Skeletal muscle cell (primary cell): ENCODE measurements at places on chromosomes 3 and 15.

DNA sequence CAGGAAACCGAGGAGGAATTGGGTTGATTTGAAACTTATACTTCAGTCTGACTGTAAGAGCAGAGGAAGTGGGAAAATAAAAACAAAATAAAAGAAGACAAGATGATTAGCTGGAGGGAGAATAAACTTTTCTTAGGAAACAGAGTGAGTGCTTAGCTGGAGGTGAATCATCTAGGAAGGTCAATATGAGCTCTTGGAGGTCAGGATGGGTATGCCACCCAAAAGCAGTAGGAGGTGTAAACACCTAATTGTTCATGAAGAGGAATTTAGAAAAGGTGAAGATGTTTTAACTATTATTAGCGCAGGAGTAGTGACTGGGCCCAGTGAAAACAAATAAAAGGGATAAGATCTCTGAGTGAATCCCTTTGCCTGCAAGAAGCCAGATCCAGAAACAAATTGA, 39.9 kb upstream of the ARL14 start:
- DNase-seq: no peak

- DNase-seq: peak; percentile 90
Measured at GRCh38 chr15:39580485-39581241, at the start of gene THBS1. THBS1 (plus strand) TSS chr15:39581079; CDS start chr15:39581858, 779 bp downstream.

GRCh38 chr3:13484851-13485590, 4.9 kb downstream of the HDAC11 start:
- no peak for DNase-seq

- peak; percentile 8 for DNase-seq
Measured at GRCh38 chr15:23035964-23036566, 3.3 kb downstream of the TUBGCP5 start.

- no peak for DNase-seq
Measured at GRCh38 chr3:187943677-187944389, 198.6 kb upstream of the BCL6 start.

- DNase-seq: no peak
Measured at GRCh38 chr15:100703671-100704070, 101.3 kb downstream of the ASB7 start.

DNA sequence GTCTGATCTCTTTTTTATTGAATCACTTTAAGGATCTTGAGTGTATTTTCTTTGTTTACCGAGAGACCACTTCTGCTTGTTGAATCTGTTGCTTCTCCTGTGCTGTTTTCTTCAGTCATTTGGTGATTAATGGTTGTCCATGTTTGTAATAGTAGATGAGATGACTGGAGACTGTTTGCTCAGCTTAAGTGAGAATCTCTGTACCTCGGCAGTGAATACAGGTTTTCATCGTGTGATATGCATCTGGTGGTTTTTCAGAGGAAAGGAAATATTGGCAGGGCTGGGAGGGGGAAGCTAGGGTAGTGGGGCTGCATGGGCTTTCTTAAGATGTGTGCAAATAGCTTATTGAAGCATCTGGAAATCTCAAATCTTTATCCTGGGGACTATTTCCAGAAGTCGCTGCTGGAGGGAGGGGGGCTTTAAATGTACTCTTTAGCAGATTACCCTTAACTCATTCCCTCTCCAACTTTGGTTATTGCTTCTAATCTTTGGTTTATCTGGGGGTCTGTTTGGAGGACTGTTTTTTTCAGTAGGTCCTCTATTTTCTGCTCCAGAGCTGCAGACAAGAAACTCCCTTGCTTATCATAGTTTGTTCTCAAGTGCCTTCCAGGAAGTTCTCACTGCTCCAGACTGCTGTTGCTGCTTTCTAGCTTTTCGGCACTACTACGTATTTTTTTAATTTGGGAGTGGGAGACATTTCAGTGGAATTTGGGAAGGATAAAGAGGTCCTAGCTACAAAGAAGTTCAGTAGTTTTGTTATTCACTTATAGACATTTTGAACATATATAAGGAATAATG, 19.4 kb downstream of the CMTM8 start:
- DNase-seq: no peak

DNA sequence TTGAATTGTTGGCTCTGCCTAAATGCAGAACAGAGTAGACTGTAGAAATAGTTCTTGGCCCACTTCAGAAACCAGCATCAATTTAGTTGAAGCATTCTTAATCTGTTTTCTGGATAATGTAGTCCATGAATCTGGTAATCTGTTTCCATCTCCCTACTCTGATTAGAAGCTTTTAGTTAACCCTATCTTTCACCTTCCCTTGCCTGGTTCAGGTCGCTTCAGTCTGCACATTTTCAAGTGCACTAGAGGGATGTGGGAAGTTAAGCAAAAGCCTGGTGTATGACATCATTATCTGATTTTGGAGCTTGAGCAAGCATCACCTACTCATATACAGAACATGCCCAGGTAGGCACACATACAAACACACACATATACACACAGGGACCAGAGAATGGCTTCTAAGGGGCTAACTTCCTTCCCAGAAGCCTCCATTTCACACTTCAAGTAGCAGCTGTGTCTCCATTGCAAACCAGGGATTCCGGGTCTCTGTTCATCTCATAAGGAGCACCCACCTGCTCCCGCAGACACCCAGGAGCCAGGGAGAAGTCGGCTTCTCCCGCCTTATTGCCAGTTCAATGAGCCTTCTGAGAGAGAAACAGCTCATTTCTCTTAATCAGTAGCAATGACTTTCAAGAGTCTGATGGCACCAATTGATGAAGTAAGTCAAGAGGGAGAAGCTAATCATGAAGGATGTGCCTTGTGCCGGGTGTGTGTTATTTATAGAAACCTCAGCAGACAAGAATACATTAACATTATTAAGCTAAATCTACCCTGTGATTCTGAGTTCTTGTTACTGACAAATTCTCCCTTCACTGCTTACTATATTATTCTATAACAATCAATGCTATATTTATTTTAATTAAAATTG, 347.9 kb upstream of the STAC start:
- DNase-seq: no peak

- no peak for DNase-seq
Measured at GRCh38 chr15:78933823-78934654, 10.8 kb downstream of the CTSH start.

GRCh38 chr3:45758871-45759270, 37.5 kb downstream of the SLC6A20 start:
- no peak for DNase-seq

DNA sequence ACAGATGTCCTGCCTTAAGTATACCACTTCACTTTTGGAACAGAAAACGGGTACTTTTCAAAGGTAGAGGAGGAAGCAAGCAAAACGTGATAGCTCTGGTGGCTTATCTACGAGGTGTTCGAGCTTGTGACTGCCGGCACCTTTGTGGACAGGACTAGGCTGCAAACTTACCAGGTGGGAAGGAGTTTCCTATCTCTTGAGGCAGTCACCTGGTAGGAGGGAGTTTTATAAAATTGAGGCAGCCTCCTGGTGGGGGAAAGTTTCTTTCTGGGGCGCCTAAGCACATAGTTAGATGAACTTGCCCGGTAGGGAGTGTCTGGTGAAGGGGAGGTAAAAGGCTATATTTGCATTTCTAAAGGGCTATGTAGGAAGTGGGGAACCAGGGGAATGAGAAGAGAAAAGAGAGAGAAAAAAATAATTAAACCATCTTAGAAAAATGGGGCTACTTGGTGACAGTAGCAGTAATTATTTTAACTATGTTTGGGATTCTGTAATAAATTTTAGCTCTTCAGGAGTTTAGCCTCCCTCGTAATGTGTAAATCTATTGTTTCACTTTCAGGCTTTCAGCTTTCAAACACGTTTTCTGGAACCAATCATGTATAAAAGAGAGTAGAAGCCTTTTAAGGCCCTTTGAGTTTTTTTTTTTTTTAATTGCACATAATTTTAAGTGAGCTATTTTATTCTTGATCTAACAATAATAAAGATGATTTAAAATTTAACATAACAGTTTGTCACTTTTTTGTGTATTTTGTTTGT, 131.0 kb downstream of the IL5RA start:
- no peak for DNase-seq

GRCh38 chr3:110623571-110623970, 448.0 kb upstream of the NECTIN3 start:
- DNase-seq: no peak

DNA sequence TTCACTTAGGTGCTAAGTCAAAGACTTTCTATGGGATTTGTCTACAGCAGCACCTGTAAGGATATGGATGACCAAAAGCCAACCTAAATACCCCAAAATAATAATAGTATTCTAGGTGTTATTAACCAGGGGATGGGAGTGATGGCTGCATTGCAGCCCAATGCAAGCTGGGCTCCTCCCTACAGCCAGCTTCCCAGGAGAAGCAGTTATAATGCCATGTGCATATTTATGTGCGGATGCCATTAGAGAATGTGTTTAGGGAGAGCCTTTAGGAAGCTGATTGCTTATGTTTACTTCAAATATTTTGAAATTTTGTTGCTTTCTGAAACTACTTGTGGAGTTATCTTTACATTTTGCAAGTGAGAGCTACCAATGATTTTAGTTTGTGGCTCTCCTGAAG, 237.3 kb downstream of the CHST2 start:
- DNase-seq: no peak
